ENCODE measurements at places on chromosomes 6 and 20.

GRCh38 chr6:134195164-134195906, 122.6 kb downstream of the SGK1 start:
- no peak for DNase-seq

GRCh38 chr6:113428702-113429101, 428.4 kb upstream of the MARCKS start:
- DNase-seq: no peak

GRCh38 chr6:35973670-35974222, 50.7 kb downstream of the SLC26A8 start:
- DNase-seq: no peak

DNA sequence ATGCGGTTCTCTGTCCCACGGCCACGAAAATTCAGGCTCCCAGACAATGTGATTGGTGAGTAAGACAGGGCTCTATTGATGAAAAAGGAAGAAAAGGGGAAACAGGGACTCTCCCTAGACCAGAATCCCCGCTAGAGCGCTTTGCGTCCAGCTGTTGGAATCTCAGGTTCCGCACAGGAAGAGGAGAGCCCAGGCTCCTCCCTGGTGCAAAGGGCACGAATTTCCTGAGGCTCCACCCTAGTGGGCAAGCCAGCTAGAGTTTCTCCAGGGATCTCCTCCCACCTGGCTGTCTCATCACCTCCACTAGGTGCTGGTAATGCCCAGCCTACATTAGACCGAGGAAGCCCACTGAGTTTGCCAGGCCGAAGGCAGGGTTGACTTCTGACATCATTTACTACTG, 135.9 kb upstream of the SOX4 start:
- no peak for DNase-seq

GRCh38 chr20:41978875-41979274, 360.7 kb upstream of the CHD6 start:
- DNase-seq: no peak

DNA sequence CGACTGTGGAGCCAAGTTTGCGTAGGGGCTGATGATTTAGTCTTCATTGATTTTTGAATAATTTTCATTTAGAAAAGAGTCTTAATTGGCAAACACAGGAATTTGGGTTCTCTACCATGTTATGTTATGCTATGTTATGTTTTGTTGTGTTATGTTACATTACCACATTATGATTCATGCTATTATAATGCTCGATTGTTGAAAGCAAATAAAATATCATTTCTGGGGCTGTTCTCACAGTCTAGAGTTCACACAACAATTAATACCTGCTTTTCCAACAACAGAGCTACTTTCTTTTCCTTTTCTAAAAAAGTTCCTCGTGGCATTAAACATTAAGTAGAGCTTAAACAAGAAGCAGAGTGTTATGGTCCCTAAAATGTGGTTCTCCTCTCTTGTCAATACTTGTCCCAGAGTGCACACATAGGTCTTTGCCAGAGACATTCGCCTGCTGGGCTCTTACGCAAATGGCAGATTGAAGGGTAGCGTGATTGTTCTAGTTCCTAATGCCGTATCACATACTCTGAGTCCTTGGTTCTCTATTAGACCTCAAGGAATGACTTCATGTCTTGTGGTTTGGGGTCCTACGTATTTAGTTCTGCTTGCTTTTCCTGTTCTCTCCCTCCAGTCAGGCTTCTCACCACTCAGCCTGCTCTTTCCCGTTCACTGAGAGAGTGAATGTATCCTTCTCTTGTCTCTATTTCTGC, 370.3 kb downstream of the CD109 start:
- DNase-seq: no peak

DNA sequence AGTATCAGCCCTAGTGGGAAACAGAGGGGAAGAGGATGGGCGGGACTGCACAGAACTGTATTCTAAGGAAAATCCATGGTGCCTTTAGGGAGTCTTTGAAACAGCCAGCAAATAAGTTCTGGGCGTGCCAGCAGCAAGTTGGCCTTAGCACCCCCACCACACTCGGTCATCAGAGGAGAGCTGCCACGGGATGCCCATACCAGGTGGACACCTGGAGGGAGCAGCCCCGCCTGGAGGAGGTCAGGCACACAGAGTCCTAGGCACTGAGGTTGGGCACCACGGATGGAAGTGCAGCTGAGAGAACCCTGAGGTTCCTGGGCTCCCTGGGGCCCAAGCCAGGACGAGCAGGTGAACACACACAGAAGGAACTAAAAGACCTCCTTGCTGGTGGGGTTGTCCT, 180.8 kb upstream of the PROKR2 start:
- no peak for DNase-seq

- no peak for DNase-seq
Measured at GRCh38 chr6:93136111-93136510, 283.2 kb downstream of the EPHA7 start.

GRCh38 chr6:1884313-1884712, 274.6 kb downstream of the FOXC1 start:
- DNase-seq: no peak

DNA sequence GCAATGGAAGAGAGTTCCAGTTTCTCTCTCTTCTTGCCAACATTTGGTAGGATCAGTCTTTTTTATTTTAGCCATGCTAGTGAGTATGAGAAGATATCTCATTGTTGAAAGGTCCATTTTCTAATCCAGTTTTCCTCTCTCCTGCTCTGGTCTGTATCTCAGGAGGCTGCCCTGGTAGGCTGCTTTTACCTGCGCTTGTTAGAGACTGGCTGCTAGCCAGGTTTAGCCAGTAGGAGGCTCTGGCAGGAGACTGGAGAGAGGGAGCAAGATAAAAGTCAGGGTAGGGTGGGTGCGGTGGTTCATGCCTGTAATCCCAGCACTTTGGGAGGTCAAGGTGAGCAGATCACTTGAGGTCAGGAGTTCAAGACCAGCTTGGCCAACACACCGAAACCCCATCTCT, 68.6 kb upstream of the FOXP4 start:
- DNase-seq: no peak

DNA sequence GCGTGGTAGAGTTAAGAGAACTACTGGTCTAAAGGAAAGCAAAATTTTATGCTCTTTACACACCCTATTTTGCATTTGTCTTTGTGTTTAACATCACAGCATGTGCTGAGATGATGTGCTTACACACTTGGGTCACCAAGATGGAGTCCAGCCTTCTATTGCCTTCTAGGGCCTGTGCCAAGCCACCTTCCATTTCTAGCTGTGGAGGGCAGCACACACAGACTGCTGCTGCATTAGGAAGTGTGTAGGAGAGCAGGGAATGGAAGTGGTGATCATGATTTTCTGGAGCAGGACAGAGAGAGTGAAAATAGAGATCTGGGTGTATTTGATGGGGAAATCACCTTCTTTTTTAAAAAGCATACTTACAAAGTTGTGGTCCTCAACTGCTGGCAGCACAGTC, 191.6 kb downstream of the SOX4 start:
- no peak for DNase-seq

DNA sequence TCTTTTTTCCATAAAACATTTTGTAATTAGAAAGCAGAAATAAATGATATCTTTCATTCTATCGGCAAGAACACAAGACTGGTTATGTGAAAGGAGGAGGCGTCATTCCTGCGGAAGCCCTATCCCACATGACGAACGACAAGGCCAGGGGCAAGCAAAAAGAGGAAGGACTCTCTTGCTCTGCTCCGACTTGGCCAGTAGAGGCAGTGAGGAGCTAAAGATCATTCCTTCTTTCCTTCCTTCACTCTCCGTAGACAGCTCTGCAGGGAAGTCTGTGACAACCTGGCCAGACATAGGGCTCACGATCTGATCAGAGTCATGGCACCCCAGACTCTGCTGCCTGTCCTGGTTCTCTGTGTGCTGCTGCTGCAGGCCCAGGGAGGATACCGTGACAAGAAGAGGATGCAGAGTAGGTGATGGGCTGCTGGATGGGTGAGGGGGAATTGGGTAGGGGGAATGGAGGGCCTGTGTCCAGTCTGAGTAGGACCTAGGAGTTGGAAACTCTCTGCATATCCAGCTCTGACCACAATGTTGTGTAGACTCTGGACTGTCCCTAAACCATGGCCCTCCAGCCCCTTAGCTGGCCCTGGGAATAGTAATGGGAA, at the start of gene WFDC10A:
Gene WFDC10A, plus strand, starts transcription at position 244 of the 605 bp plus-strand sequence. Its CDS starts 75 bp downstream, at position 319.
- DNase-seq: peak; percentile 7

GRCh38 chr6:10534419-10534762, 13.2 kb downstream of the GCNT2 start:
- DNase-seq: no peak

GRCh38 chr6:149983145-149983544, 19.4 kb downstream of the ULBP1 start:
- no peak for DNase-seq

DNA sequence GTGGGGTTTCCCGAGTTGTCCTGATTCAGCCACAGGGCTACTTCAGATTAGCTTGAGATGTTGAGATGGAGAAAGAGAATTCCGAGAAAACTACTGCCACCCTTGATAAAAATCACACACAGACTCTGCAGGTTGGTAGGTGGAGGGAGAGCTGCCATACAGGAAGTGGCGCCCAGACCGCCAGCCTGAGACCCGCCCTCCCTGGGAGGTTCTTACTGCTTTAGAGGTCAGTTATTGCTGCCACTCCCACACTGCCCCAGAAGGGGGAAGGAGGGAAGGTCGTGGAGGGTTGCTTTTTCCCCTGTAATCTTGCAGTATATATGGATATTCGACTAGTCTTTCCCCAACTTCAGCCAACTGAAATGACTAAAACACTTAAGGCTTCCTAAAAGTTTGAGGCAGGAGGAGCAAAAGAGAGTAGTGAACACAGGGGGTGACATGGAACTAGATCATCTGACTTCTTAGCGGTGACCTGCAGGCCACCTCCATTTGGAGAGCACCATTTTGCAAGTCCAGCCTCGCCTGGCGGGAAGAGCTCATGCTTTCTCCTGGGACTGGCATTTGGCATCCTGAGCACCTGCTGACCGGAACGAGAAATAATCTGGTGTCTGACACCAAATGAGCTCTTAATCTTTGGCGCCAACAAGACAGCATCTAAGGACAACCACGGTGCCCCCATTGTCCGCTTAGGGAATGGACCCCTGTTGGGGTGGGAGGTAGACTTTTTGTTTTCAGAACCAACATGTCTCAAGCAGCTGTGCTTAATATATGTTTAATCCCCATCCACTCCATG, 35.7 kb upstream of the SLC22A1 start:
- no peak for DNase-seq

- DNase-seq: no peak
Measured at GRCh38 chr6:150153905-150154492, 11.2 kb downstream of the PPP1R14C start.

GRCh38 chr20:14957402-14957801, 620.0 kb upstream of the FLRT3 start:
- DNase-seq: no peak

DNA sequence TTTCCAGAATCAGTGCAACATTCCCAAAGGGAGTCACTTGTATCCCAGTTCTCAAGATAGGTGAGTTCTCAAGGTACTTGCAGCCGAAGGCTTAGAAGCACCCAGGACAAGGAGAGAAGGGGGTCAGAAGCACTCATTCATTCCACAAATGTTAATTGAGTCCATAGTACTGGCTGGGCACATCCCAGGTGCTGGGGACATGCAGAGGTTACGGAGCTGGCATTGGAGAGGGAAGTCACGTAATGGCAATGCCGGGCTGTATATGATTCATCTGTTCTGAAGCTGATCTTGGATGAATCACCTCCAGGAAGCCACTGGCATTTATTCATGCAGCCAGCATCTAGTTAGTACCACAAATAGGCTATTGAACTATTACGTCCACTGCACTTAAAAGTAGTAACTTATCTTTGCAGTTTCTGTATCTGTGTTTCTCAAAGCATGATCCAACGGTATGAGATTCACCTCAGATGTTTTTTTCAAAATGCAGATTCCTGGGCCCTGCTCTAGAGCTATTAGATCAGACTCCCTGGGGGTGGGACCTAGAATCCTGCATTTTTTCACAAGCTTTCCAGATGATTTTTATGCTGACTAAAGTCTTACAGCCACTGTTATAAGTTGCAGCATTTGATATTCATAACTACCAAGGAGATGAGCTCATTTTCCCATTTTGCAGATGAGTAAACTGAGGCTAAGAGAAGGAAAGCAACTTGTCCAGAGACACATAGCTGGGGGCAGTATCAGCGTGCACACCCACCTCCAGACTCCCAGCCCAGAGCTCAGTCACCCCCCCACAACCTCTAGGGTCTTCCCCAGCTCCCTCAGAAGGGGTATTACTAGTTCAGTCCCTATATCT, 44.1 kb upstream of the ID1 start:
- no peak for DNase-seq

- no peak for DNase-seq
Measured at GRCh38 chr6:56856036-56856580, 98.8 kb upstream of the BEND6 start.

DNA sequence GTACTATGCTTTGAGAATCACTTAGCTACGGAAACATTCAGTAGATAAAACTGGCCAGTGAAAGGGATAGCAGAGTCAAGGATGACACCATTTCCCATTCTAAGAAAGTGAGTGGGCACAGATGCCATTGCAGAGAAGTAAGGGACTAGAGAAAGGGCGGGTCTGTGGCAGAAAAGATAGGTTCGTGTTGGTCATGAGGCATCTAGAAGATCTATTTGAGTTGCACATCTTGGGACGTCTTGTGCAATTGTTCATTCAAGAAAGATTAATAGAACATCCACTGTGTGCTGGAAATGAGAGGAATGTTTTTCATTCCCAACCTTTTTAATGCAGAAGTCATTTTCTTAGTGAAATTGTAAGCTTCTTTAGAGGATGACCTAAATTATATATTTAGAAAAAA, 161.7 kb downstream of the PLCB1 start:
- DNase-seq: no peak

- peak; percentile 22 for DNase-seq
Measured at GRCh38 chr6:85756982-85757381, 114.3 kb upstream of the SYNCRIP start.

GRCh38 chr6:161401587-161402309, 127.9 kb upstream of the AGPAT4 start:
- DNase-seq: no peak

DNA sequence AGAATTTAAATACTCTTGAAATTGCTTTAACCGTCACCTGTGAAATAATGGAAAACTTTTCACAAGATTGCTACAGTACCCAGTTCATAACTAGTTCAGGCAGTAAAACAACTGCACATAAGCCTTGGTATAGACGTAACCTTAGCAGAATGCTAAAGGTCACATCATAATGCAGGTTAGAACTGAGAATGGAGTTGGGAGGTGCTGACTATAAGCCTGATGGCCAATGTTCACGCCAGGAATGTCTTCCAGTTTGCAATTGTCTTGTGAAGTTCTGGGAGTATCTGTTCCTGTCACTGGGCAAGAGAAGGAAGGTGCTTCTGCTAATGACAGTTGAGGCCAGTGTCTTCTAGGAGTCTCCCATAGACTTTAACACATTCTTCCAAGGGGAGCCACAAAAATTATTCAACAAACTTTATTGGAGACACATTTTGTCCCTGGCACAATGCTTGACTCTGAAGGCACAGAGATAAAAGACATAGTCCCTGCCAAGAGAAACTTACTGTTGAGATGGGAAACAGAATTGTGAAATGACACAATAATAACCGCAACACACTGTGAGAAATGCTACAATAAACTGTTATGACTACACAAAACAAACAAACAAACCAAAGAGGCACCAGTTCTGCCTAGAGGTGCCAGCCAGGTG, 24.6 kb upstream of the CEP162 start:
- no peak for DNase-seq

Data from NCI-H1105 (cell line).